HepG2 (cell line): ENCODE measurements at places on chromosomes 5 and 9. TPM values are rescaled to one million over a fixed set of nuclear protein-coding genes. Genes with fewer than 3 reads are reported as not detected.

- H3K27ac ChIP-seq, result no peak overlapping the region
- no peak overlapping the region for H3K4me3 ChIP-seq
- DNase-seq, result peak; percentile 20
- no peaks in the 10 kb centered on the region for H3K4me1 ChIP-seq
Measured at GRCh38 chr5:66757219-66757833, 161.1 kb downstream of the MAST4 start.

GRCh38 chr5:91390268-91390667 lies 7.2 kb upstream of the ARRDC3 start:
- no peak overlapping the region for H3K27ac ChIP-seq
- no peaks in the 10 kb centered on the region for H3K36me3 ChIP-seq
- no peaks in the 10 kb centered on the region for H3K27me3 ChIP-seq
- no peak overlapping the region for H3K4me3 ChIP-seq
- no peak for DNase-seq

- no peak for DNase-seq
- no peak overlapping the region for H3K4me3 ChIP-seq
- no peaks in the 10 kb centered on the region for H3K4me1 ChIP-seq
Measured at GRCh38 chr5:107242411-107243219, 428.1 kb downstream of the EFNA5 start.

DNA sequence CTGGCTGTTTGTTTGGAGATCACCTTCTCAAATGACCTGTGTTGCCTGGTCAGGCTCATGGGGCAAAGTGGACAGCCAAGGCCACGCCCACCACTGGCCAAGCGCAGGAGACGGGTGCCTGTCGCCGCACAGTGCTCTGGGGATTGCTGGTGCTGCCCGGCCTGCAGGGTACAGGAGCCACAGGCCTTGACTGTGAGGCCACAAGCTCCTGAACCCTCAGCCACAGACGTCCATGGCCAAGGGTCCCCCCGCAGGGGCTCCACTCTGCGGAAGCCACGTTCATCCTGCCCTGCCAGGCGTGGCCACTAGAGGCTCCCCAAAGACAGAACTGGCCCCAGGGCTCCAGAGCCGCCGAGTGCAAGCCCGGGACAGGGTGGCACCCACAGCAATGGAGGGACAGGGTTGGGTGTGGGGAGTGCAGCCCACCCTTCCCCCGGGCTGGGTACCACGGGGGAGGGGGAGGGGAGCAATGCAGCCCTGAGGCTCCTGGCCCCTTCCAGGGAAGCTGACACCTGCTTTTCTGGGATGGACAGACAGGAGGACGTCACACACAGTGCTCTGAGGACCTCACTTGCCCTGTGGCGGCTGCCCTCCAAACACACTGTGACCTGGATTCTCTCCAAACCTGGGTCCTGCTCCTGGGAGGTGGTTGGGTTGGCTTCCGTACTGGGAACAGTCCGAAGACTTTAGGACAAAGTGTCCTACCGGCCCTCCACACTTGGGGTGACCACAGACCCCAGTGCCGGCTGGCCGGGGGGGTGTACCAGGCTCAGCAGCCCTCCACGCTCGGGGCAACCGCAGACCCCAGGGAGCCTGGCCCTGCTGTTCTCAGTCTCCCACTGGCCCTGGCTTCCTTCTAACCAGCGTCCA lies 21.5 kb downstream of the TPPP start:
- peak overlapping the region; percentile 43 for H3K27ac ChIP-seq
- H3K27me3 ChIP-seq, result peaks cover 19% of the 10 kb centered on the region
- H3K36me3 ChIP-seq, result peaks cover 8% of the 10 kb centered on the region; the same call in 1 of the 3 replicates
- peak overlapping the region; percentile 64 for H3K4me3 ChIP-seq
- peak; percentile 57 for DNase-seq

DNA sequence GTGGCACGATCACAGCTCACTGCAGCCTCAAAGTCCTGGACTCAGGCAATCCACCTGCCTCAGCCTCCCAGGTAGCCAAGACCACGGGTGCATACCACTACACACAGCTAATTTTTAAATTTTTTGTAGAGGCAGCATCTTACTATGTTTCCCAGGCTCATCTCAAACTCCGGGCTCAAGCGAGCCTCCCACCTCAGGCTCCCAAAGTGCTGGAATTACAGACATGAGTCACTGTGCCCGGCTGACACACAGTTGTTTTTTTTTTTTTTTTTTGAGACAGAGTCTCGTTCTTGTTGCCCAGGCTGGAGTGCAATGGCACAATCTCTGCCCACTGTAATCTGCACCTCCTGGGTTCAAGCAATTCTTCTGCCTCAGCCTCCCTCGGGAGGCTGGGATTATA lies 70.1 kb upstream of the CNOT6 start:
- no peaks in the 10 kb centered on the region for H3K36me3 ChIP-seq
- no peaks in the 10 kb centered on the region; the same call in 1 of the 2 replicates for H3K27me3 ChIP-seq
- no peak overlapping the region for H3K27ac ChIP-seq
- H3K4me3 ChIP-seq, result no peak overlapping the region

DNA sequence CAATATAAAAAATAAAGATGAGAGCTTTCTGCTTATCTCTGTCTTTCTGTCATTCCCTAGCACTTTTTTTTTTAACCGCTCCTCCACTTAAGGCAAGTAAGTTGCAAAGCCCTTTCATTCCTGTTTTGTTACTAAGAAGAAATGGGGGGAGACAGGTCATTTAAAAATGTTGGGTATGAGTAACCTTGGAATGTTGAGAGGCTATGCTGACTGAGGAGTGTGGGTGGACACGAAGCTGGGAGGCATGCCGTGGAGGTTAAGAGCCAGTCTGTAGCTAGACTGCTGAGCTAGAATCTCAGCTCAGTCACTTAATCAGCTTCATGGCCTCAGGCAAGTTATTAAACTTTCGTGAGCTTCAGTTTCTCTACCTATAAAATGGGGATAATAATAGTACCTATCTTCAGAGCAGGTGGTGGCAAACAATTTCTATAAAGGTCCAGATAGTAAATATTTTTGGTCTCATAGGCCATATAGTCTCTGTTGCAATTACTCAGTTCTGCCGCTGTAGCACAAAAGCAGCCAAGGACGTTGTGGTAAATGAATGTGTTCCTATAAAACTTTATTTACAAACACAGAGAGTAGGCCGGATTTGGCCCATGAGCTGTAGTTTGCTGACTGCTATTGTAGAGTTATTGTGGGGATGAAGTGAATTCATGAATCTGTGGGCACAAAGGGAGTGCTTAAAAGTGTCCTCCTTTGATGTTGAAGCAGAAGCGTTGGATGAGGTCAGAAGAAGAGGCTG lies 220.0 kb downstream of the GABBR2 start:
- H3K4me1 ChIP-seq, result peaks cover 19% of the 10 kb centered on the region
- DNase-seq, result no peak
- no peak overlapping the region for H3K4me3 ChIP-seq
- H3K36me3 ChIP-seq, result no peaks in the 10 kb centered on the region
- H3K27me3 ChIP-seq, result no peaks in the 10 kb centered on the region; the same call in 1 of the 2 replicates
- no peak overlapping the region for H3K27ac ChIP-seq

DNA sequence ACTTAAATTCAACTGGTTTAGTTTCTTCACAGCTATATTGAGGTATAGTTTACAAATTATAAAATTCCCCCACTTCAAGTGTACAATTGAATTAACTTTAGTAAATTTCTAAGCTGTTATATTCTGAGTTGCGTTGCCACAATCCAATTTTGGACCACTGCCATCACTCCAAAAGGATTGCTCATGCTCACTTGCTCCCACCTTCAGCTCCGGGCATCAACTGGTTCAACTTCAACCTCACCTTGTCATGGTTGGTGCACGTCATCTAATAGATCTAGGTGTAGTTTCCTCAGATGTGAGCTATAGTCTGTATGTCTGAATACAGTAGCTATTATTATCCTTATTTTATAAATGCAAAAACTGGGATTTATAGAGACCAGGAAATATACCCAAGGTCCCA lies 942.5 kb upstream of the WWC1 start:
- H3K36me3 ChIP-seq, result no peaks in the 10 kb centered on the region
- H3K27ac ChIP-seq, result no peak overlapping the region
- no peak overlapping the region for H3K4me3 ChIP-seq
- H3K27me3 ChIP-seq, result no peaks in the 10 kb centered on the region
- no peaks in the 10 kb centered on the region for H3K4me1 ChIP-seq

DNA sequence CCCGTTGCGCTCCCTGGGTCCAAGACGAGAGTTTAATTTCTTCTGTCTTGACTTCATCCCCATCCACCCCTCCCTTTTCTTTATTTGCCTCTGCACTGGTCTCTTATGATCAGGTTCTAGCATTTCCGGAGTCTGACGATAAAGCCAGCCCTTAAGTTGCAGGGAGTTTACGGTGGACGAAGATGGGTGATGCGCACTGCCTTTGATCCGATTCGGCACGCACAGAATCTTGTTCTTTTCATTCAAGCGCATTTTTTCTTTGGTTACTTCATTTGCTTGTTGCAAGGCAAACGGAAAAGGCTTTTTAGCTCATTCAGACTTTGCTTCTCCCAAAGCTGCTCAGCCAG lies 488 bp upstream of the MCTP1 start:
- no peaks in the 10 kb centered on the region for H3K36me3 ChIP-seq
- no peak overlapping the region for H3K4me3 ChIP-seq
- no peak overlapping the region for H3K27ac ChIP-seq
- H3K4me1 ChIP-seq, result peaks cover 7% of the 10 kb centered on the region; the same call in 1 of the 2 replicates
- no peak for DNase-seq

- 0 out of 2 replicates have a peak, but pooled peaks cover 7% of the 10 kb centered on the region for H3K4me1 ChIP-seq
- no peaks in the 10 kb centered on the region for H3K27me3 ChIP-seq
- no peak overlapping the region for H3K27ac ChIP-seq
- H3K4me3 ChIP-seq, result no peak overlapping the region
Measured at GRCh38 chr5:155485386-155485785, 471.8 kb downstream of the KIF4B start.

DNA sequence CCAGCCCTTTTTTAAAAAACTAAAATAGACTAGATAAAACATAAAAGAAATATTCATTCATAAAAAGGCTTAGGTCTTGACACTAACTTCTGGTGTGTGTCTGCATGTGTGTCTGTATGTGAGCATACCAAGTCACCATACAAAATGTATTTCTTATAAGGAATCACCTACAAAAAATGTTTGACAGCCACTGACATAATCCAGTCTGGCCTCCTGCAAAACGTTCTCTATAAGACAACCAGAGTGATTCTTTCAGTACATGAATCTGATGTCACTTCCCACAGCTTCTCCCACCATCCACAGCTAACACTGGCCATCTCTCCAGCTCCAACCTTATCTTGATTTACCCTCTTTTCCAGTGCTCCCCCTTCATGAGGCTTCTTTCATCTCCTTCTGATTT lies 192.3 kb downstream of the TLE1 start:
- peaks cover 7% of the 10 kb centered on the region; the same call in 1 of the 2 replicates for H3K4me1 ChIP-seq
- DNase-seq, result no peak
- H3K4me3 ChIP-seq, result no peak overlapping the region
- no peaks in the 10 kb centered on the region for H3K36me3 ChIP-seq
- no peak overlapping the region for H3K27ac ChIP-seq

- H3K4me1 ChIP-seq, result no peaks in the 10 kb centered on the region
- H3K4me3 ChIP-seq, result no peak overlapping the region
- H3K27me3 ChIP-seq, result no peaks in the 10 kb centered on the region
- H3K27ac ChIP-seq, result no peak overlapping the region
Measured at GRCh38 chr5:147223948-147224791, 10.7 kb upstream of the STK32A start.

GRCh38 chr5:125012727-125013451 lies 266.4 kb upstream of the ZNF608 start:
- H3K27me3 ChIP-seq, result no peaks in the 10 kb centered on the region
- no peaks in the 10 kb centered on the region for H3K36me3 ChIP-seq
- no peak overlapping the region for H3K4me3 ChIP-seq
- peaks cover 32% of the 10 kb centered on the region for H3K4me1 ChIP-seq
- DNase-seq, result peak; percentile 38

DNA sequence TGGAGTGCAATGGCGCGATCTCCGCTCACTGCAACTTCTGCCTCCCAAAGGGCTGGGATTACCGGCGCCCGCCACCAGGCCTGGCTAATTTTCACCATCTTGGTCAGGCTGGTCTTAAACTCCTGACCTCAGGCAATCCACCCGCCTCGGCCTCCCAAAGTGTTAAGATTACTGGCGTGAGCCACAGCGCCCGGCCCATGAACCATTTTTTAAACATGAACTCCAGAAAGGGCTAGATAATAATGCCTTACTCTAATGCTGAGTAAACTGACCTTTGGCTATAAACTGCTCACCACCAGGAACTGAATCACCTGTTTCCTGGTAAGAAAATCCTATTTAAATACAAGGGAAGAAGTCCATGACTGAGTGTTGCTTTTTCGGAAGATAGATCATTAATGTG lies 23.2 kb upstream of the DAB2 start:
- H3K36me3 ChIP-seq, result no peaks in the 10 kb centered on the region
- DNase-seq, result peak; percentile 41
- peaks cover 25% of the 10 kb centered on the region for H3K4me1 ChIP-seq
- H3K27me3 ChIP-seq, result peaks cover 1% of the 10 kb centered on the region; the same call in 1 of the 2 replicates
- H3K4me3 ChIP-seq, result no peak overlapping the region
- H3K27ac ChIP-seq, result no peak overlapping the region

DNA sequence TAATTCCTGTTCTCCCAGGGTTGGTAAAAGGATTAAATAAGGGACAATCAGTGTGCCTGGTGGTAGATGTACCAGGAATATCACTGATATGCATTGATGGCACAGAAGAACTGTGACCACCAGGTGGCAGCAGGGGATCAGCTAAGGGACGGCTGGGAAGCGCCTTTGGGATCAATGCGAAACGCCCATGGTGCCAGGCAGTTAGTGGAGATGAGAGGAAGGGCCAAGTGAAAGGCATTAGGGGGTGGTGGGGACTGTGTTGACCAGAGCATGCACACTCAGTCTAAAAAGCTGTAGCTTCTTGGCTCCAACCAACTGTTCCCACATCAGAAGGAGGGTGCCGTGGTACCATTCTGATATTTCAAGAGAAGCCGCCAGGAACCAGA lies 55.6 kb downstream of the ARHGEF37 start:
- H3K27ac ChIP-seq, result no peak overlapping the region
- H3K27me3 ChIP-seq, result no peaks in the 10 kb centered on the region
- DNase-seq, result peak; percentile 63
- no peak overlapping the region for H3K4me3 ChIP-seq

DNA sequence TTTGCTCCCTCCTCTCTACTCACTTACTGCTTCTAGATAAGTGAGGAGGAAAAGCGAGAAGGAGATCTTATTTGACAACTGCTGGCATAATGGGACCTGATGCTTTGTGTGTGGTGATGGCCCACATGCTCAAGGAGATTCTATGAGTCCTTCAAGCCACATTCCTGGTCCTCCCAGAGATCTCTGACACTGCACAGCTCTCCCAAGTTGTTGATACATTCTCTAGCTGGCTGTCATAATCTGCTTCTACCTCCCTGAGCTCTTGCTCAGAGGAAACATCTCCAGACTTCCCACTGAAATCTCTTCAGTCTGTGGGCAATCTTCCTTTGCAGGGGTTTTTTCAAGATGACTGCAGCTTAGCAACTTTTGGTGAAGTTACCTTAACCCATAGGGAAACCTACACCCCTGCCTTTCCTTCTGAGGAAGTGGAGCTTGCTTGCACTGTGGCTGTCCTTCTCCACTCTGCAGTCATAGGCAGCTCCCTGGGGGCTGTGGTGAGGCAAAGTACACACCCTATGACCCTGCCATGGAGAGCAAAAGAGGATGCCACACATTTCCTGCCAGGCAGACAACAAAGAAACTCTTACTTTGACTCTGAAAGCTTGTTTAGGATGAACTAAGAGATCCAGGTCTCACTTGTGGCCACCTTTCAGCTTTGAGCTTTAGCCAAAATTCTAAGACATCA lies 163.8 kb downstream of the TMEM38B start:
- DNase-seq, result no peak
- H3K4me1 ChIP-seq, result no peaks in the 10 kb centered on the region
- no peaks in the 10 kb centered on the region for H3K36me3 ChIP-seq

SPOCK1 gene
- total RNA-seq, result 0.18 TPM in 1 of 2 replicates, not detected in the other

IL5 gene
- not detected in 2 replicates for total RNA-seq

OR1Q1 gene
- total RNA-seq, result not detected in 2 replicates

POU5F2 gene
- 0.10 and 0.38 TPM in 2 replicates for total RNA-seq

ZFP2 gene
- total RNA-seq, result 0.13 and 0.27 TPM in 2 replicates
